Progenitor cell of endocrine pancreas (in vitro differentiated cells): ENCODE measurements at places on chromosomes 2 and 18.

DNA sequence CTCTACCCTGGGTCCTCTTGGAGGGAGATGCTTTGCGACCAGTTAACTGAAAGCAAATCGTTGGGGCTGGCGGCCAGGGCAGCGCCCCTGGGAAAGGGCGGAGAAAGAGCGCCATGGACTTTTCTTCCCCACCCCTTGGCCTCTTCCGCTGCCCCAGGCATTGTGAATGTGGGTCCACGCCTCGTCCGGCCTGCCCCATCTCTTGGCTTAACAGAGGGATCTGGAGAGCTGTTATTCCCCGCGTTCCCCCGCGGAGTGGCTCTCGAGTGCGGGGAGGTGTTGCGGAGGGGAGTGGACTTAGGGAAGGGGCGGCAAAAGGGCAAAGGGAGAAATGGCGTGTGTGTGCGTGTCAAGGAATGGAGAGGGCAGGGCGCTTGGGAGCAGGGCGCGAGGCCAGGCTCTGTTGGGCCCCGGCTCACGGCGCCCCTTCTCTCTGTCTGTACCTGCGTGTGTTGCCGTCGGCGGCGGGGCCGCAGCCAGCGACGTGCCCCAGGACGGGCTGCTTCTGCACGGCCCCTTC lies 6.6 kb downstream of the EMX1 start:
- DNase-seq, result peak; percentile 9

- no peak for DNase-seq
Measured at GRCh38 chr2:38496927-38497669, 105.6 kb downstream of the HNRNPLL start.

GRCh38 chr2:47531378-47532042 lies 128.6 kb downstream of the MSH2 start:
- DNase-seq, result no peak

DNA sequence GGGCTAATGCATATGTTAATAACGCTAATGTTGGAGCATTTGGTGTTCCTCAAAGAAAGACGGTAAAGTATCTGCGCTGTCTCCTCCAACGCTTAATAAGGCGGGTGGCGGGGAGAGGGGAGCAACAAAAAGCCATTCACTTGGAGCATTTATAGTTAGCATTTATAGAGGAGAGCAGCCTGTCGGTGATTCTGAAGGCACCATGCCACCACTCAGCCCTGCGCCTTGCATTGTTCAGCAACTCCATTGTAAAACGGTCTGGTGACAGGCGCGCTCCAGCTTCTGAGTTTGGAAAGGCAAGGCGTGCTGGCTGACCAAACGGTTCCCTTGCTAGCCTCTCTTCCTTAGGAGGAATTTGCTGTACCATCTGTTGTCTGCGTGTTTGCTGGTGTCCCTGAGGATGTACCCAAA lies 83.9 kb downstream of the LYPD1 start:
- no peak for DNase-seq

GRCh38 chr2:188349019-188349418 lies 57.3 kb downstream of the GULP1 start:
- no peak for DNase-seq

DNA sequence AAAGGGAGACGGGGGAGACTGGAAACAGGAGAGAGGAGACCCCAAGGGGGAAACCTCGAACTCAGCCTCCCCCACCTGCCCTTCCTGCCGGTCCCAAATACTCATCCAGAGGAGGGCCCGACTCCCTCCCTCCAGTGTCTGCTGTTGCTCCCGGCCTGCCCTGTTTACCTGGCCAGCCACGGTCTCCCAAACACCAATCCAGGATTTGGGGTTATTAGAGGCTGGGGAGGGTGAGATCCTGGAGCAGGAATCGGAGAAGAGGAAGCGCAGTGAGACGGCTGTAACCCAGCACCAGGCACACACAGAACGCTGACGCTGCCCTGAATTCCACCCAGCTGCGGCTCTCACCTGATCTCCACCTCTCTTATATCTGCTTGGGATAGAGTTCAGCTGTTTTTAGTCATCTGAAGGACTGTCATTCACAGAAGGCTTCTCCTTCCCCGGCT lies 213.0 kb downstream of the TNS1 start:
- DNase-seq, result no peak

DNA sequence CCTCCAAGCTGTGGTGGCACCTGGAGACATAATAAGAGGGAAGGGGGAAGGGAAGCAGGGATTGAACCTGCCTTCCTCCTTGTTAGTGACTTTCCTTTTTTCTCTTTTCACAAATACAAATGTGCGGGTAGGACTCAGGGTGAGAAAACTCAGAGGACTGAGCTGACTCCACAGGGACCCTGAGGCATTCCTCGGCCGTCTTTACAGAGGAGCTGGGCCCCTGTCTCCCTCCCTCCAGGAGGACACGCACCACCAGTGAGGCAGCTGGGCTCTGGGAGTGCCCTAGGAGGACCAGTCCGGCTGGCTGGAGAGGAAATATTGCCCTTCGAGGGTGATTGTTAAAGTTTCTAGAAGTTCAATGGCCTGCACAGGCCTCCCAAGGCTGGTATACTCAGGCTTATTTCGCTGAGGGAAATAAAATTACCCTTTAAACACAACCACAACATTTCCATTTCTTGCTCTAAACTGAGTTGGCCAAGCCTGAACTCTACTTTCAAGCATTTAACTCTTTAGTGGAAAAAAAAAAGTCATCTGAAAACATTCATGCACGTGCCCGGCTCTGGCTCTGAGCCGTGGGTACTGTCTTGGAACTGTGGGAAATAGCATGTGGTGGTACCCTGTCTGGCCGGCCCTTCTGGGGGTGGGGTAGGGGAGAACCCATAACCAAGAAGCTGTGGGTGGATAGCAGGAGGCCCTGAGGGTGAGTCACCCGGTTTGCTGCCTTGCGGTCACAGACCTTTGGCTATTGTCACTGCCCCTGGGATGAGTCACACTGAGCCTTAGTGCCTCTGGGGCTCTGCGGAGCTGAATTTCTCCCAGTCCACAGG lies 116.0 kb downstream of the COPS8 start:
- no peak for DNase-seq

DNA sequence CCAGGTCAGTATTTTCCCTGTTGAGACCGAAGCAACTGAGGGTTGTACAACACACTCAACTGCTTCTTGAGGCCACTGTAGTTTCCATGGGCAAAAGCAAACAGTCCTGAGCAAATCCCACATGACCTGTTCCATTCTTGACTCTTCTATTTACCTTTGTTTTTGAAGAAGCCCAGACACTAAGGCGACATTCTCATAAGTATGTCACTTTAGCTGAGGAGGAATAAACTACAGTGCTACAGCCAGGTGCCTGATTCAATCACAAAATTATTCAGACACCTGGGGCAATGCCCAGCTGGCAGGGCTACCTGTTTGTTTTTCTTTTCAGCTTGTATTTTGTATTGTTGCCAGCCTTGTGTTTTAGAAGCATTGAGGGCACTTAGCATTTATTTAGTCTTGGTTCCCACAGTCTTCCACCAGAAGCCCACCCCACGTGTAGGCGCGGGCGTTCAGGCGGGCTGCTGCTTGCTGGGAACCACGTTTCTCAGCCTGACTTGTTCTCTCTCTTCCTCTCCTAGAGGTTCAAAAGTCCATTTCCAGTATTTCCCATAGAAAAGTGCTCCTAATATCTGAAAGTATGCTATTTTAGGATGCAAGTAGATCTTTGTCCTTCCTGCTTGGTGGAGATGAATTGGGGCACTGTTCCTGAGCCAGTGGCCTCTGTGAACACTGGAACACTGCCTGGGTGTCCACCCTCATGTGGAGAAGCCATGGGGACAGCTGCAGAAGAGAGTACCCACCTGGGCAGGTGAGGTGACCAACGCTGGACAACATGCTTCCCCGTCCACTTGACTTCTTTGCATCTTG lies 99.0 kb upstream of the COPS8 start:
- no peak for DNase-seq

DNA sequence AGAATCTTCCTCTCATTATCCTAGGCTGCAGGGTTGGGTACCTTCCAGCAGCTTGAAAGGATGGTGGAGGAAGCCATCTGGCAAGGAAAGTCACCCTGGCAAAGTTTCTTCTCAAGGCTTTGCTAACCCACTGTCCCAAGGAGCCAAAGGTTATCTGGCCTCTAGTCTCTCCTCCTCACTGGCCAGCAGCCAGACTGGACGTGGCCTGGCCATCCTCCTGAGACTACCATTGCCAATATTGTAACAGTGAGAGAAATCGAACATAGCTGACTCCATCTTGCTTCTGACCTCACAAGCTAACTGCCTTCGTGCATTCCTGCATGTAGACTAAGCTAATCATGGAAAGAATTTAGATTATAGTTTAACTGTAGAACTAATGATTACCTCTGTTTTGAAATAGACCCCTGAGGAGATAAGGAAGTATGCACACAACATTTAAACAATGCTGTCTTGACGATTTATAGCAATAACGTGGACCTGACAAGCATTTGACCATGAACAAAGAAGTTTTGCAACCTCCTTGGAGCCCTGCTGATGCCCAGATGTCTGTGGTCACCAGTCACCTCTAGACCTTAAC lies 7.8 kb upstream of the ANXA4 start:
- no peak for DNase-seq

DNA sequence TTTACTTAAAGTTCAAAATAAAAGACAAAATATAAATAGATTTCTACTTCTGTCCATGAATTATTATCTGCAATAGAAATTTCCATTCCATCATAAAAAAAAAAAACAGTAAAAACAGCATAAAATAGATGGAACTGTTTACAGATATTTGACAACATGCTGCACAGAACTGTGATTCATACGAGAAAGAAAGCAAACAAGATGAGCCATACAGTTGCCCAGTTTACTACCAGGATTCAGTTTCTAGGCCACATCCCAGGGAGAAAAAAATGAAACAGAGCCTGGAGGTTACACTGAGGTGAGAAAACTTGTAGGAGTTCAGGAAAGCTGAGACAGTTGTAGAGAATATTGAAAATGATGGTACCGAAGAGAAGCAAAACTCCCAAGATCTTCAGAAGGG lies 1426.9 kb upstream of the ACVR2A start:
- no peak for DNase-seq

GRCh38 chr18:22143347-22144340 lies 25.7 kb upstream of the GATA6 start:
- no peak for DNase-seq

GRCh38 chr2:130355578-130356431 lies at the start of gene PTPN18:
TSS of gene PTPN18 (plus strand) at chr2:130356056. CDS start at chr2:130356108, 52 bp downstream.
- DNase-seq, result peak; percentile 72

- no peak for DNase-seq
Measured at GRCh38 chr2:237497838-237498186, 10.8 kb downstream of the MLPH start.
